GM23338 (cell line): ENCODE measurements at places on chromosomes 3 and 15. TPM values are rescaled to one million over a fixed set of nuclear protein-coding genes. Genes with fewer than 3 reads are reported as not detected.

The TLR9 gene
- not detected in 2 replicates for total RNA-seq

The SLC22A13 gene
- 0.47 and 0.66 TPM in 2 replicates for total RNA-seq

The FSIP1 gene
- total RNA-seq, result 0.70 and 2.1 TPM in 2 replicates

The ZPLD1 gene
- not detected in 2 replicates for total RNA-seq

DNA sequence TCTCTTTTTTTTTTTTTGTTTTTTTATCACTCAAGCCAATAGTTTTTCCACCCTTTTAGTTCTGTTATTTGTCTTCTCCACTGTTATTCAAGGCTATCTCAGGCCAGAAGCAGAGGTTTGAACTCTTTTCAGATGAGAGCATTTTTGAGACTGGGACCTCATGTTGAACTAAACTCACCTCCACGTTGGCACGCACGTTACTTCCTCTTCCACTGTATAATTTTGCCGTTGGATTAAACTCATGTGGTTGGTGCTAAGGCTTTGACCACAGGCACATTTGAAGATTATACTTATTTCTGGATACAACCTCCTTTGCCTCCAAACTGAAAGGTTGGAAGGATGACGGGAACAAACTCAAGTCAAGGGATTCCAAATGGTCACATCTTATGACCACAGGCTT, 501.3 kb upstream of the TPRG1 start:
- no peak for DNase-seq

The APBA2 gene
- 24.7 and 27.5 TPM in 2 replicates for total RNA-seq

- DNase-seq, result no peak
Observed at GRCh38 chr15:66780172-66780972, 78.3 kb downstream of the SMAD6 start.

DNA sequence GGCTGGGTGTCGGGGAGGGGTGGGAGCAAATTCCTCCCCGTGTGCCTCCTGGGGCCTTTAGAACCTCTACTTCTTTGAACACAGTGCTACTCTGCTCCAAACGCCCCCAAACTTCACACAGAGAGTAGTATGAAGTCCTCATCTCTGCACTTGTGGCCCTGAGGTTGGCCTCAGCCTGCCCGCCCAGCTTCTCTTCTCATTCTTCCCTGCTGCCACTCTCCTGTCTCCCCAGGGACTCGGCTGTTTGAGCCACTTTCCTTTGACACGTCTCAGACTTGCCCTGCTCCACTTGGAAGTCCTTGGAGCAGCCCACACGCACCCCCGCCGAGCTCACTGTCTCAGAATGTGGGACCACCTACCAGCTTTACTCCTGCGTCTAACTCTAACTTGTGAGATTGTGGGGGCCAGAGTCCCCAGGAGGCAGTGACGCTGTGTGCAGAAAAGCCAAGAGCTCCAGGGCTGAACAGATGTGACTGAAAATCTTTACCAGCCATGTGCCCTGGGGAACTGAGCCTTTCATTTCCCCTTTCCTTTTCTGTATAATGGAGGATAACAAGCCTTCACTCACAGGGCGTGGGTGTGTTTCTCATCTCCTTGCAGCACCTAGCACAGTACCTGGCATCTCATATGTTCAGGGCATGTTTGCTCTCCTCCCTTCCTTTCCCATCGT, 233.6 kb upstream of the CTDSPL start:
- no peak for DNase-seq

The ABI3BP gene
- total RNA-seq, result 0.39 and 0.42 TPM in 2 replicates

DNA sequence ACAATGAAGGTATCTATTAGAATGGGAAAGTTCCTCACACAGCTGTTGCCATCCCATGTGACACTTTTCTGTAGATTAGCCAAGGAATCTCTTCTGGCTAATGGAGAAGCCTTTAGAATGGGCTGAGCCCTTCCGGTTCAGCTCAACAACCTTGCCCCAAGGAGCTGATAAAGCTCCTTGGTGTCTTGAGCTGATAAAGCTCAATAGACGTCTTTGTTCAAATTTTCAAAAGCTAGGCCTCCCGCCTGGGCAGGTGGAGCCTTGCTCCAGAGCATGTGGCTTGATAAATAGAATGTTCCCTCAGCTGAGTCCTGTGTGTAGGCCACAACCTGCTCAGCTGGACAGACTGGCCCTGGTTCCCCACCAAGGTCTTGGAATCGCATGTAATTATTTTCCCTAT, 7.2 kb upstream of the BNIP2 start:
- no peak for DNase-seq

DNA sequence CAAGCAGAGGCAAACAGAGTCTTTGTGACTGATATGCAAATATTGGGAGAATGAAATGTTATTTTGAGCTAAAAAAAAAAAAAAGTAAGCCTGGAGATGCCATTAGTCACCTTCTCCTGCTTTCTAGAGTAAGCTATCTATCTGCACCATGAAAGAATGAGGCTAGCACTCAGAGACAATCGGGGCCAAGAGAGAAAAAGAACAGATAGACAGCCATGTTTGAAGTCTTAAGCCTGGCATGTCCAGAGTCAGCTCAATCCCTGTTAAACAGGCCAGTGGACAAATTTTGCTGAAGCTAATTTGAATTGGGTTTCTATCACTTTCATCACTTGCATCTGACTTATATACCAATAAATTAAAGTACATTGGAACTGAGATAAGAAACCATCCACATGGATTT, 204.4 kb downstream of the SLC9A9 start:
- no peak for DNase-seq

- no peak for DNase-seq
Observed at GRCh38 chr3:112640276-112640929, 540 bp downstream of the CCDC80 start.

- DNase-seq, result no peak
Observed at GRCh38 chr3:58366699-58367098, 34.0 kb downstream of the PXK start.

The LRRIQ4 gene
- not detected in 2 replicates for total RNA-seq

- DNase-seq, result no peak
Observed at GRCh38 chr15:93467337-93467736, 378.3 kb upstream of the RGMA start.

The SPATA12 gene
- total RNA-seq, result 0.10 TPM in 1 of 2 replicates, not detected in the other

- no peak for DNase-seq
Observed at GRCh38 chr15:89657686-89658200, 2.5 kb upstream of the KIF7 start.

DNA sequence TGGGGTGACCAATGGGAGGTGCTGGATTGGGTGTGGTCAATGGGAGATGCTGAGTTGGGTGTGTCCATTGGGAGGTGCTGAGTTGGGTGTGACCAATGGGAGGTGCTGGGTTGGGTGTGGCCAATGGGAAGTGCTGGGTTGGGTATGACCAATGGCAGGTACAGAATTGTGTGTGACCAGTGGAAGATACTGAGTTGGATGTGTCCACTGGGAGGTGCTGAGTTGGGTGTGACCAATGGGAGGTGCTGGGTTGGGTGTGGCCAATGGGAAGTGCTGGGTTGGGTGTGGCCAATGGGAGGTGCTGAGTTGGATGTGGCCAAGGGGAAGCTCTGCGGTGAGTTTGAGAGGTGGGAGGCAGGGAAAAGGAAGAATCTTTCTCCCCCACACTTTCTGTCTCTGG, 250.0 kb upstream of the PROK2 start:
- DNase-seq, result no peak

The CYP11A1 gene
- 1.7 and 3.3 TPM in 2 replicates for total RNA-seq

DNA sequence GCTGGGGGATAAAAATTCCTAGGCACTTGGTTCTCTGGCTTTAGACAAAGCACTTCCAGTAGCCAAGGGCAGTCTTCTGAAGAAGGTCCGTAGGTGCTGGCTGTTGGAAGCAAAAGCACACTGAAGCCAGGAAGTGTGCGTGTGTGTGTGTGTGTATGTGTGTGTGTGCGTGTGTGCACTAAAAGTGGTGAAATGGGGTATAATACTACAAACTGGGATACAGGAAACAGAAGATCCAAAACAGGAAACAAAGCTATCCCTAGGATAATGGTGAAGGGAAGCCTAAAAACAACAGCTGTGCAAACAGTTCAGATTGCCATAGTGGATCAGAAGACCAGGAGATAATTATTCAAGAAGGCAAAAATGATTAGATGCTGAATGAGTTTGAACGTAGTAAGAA, 103.4 kb downstream of the IL20RB start:
- no peak for DNase-seq

The WDR93 gene
- total RNA-seq, result 0.14 TPM in 1 of 2 replicates, not detected in the other

The IGSF11 gene
- total RNA-seq, result 1.8 and 3.3 TPM in 2 replicates

- no peak for DNase-seq
Observed at GRCh38 chr3:175735866-175736265, 876.7 kb downstream of the NAALADL2 start.

DNA sequence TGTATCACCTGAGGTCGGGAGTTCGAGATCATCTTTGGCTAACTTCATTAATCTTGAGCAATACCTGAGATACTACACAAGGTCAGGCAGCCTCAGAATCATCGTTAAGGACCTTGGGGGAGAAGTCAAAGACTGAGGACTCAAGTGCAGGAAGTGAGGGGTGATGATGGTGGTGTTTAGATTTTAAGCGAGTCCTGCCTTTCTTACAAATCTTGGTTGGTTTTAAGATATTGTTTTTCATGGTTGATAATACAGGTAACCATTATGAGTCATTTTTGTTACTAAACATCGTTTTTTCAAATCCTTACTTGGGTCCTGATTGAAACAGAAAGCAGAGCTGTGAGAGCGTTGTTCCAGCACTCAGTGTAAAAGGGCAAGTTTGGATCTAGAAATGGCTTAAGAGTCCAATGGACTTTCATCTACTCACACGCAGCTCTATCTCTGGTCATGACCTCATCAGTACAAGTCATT, 4.1 kb downstream of the RASGRP1 start:
- no peak for DNase-seq

The SOX2 gene
- total RNA-seq, result 211 and 228 TPM in 2 replicates

The TMEM108 gene
- 7.4 and 7.9 TPM in 2 replicates for total RNA-seq

- DNase-seq, result peak; percentile 92
Observed at GRCh38 chr15:92510163-92510882, 116.6 kb downstream of the ST8SIA2 start.

DNA sequence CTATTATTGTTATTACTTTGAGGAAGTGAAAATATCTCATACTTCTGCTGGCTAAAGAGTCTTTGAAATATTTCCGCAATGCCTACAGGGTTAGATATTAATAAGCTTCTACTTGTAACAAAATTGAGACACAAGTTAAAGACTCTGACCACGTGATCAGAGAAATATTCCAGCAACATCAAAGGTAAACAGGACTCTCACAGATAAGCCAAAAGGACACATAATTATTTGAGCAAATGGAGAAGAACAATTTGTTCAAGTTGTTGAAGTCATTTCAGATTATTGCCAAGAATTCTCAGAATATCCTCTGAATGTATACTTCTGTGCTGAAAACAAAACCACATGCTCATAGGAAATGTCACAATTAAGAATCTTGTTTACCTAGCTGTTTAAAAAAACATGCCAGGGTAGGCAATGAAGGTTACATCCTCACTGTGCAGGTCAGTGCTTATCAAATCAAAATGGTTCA, 225.8 kb upstream of the ALCAM start:
- DNase-seq, result no peak

GRCh38 chr15:70576696-70577095, 186.7 kb downstream of the UACA start:
- DNase-seq, result no peak

DNA sequence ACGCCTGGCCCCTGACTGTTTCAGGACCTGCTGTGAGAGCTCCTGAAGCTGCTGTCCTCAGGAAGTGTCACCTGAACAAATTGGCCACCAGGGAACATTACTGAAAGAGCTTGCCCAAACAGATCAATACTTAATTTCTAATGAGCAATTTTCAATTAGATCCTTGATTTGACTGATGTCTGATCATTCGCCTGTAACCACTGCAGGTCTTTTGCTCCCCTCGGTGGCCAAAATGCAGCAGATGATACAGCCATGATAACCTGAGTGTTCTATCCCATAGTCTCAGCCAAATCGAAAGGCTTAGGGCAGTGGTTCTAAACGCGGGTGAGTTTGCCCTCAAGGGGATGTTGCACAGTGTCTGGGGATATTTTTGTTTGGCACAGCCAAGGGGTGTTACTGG, 57.6 kb upstream of the MEX3B start:
- DNase-seq, result no peak
